NCI-H2081 treated with DMSO at 0.1 percent for 48 hours (cell line): ENCODE measurements at places on chromosomes 12 and 14.

DNA sequence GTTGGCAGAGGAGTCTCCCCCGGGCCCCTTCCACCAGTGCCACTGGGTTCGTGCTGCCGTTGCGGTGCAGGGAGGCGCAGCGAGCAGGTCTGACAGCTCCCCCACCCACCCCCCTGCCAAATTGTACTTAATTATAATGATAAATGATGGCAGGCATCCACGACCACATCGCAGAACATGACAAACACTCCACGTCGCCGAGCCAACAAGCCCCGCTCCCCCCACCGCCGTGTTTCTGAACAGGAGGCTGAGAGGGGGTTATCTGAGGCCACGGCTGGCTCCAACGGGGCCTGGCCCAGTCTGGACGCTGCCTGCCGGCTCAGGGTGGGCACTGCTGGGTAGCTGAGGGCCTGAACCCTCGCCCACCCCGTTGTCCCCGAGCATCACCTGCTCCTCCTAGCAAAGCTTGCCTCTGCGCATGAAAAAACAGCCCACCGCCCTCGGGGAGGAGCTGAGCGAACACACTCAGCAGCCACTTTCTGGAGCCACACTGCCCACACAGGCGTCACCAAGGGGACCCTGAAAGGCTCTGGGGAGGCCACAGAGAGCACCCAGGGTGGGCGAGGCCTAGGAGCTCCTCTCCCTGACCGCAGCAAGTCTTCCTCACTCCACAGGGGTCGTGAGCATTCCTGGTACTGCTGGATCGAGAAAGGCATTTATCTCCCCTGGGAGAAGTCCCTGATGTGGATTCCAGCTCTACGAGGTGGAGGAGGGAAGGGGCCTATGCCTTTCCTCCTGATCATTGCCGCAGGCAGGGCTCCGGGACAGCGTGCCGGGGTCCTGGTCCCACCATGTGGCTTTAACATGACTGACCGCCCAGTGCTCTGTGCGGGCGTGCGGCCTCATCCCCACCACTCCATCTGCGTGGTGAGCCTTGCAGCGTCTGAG is 35.4 kb upstream of the DIO3 start:
- no peak for DNase-seq

- no peak for DNase-seq
Measured at GRCh38 chr12:52925717-52926595, 21.1 kb upstream of the KRT8 start.

DNA sequence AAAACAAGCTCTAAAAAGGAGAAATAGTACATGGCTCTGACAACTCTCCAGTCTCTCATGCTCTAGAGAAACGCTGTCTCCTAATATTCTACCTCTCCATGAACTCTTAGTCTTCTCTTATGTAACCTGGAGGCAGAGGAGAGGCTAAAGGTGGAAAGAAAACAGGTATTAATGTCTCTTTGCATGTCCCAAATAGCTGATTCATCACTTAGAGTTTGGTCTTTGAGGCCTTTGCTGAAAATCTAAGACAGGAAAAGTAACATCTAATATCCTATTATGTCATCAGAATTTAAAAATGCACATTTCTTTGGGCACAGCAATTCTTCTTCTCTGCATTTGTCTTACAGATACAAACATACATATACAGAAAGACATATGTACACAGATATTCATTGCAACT is 127.2 kb downstream of the DHRS2 start:
- DNase-seq: no peak

GRCh38 chr14:37903343-37904191 is 304.1 kb upstream of the SSTR1 start:
- DNase-seq: peak; percentile 19
